Dermis blood vessel endothelial cell (primary cell): ENCODE measurements at places on chromosomes 6 and 20. TPM values are rescaled to one million over a fixed set of nuclear protein-coding genes. Genes with fewer than 3 reads are reported as not detected.

The TMEM200A gene
- total RNA-seq: 0.14 and 0.34 TPM in 2 replicates

- no peak for DNase-seq
These were observed 42.5 kb downstream of the CD40 start for GRCh38 chr20:46160661-46161060.

- DNase-seq: no peak
These were observed 2.4 kb downstream of the FLRT3 start for GRCh38 chr20:14335052-14335451.

GRCh38 chr6:155219858-155220301 is 43.9 kb upstream of the CLDN20 start:
- no peak for DNase-seq

The KCTD20 gene
- total RNA-seq: 96.7 and 127 TPM in 2 replicates

DNA sequence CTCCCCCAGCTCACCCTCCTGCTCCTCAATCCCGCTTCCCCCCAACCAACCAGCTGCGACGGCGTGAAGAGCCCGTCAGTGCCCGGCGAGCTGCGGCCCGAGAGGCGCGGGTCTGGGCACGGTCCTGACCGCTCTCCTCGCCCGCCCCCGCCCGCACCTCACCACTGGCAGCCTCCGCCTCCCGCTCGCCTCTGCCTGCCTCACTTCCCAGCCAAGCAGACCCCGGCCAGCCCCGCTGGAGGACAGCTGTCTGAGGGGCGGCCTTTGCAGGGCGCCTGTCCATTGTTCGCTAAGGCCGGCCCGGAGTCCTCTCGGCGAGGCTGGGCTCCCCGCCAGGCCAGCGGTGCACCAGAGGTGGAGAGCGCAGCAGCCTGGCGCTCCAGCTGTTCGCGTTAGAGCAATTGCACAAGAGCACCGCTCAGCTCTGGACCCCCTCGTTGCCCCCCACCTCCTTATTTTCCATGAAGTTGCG is 1.3 kb downstream of the SOBP start:
- peak; percentile 48 for DNase-seq

DNA sequence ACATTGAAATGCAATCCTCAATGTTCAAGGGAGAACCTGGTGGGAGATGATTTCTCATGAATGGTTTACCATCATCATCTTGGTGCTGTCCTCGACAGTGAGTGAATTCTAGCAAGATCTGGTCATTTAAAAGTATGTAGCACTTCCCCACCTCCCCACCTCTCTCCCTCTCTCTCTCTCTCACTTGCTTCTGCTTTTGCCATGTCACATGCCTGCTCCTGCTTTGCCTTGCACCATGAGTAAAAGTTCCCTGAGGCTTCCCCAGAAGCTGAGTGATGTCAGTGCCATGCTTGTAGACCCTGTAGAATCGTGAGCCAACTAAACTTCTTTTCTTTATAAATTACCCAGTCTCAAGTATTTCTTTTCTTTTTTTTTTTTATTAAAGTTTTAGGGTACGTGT is 60.5 kb downstream of the DST start:
- no peak for DNase-seq
